ACHN (cell line): ENCODE measurements at places on chromosomes 7 and 10.

GRCh38 chr7:95545673-95546072, 50.6 kb downstream of the PDK4 start:
- no peak for DNase-seq

DNA sequence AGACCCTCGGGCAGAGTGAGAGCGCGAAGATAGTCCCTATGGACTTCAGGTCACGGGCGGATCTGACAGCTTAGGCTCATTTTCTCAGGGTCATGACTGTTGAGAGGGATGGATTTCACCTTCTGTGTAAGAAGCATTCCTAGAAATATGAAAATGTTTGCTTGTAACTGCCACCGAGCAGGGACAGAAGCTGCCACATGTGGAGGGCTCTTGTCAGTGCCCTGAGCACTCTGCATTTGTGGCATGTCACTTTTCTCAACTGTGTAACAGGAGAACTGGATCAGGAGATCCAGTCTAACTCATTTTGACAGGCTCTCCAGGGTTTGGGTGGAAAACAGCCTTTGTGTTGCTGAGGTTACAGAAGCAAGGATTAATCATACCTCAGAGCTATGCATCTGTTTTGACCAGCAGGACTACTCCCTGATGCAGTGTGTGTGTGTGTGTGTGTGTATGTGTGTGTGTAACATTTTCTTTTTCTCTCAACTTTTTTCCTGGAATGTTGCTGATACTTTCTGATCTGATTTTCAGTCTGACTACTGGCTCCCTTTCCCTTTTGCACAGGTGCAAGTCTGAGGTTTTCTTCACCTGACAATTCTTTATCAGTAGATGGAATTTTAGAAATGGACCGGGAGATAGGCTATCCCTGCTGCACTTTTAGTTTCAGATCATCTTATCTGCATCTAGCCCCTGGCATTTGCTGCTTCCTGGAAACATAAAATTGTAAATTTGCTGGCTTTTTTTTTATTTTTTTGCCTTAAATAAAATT, 183.3 kb downstream of the STK31 start:
- DNase-seq = no peak

DNA sequence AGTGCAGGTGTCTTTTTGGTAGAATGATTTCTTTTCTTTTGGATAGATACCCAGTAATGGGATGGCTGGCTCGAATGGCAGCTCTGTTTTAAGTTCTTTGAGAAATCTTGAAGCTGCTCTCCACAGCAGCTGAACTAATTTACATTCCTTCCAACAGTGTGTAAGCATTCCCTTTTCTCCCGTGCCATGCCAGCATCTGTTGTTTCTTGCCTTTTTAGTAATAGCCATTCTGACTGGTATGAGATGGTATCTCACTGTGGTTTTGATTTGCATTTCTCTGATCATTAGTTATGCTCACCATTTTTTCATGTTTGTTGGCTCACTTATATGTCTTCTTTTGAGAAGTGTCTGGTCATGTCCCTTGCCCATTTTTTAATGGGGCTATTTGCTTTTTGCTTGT, 486.3 kb downstream of the GALNT17 start:
- no peak for DNase-seq

GRCh38 chr7:104412911-104413310, 84.5 kb downstream of the LHFPL3 start:
- no peak for DNase-seq

DNA sequence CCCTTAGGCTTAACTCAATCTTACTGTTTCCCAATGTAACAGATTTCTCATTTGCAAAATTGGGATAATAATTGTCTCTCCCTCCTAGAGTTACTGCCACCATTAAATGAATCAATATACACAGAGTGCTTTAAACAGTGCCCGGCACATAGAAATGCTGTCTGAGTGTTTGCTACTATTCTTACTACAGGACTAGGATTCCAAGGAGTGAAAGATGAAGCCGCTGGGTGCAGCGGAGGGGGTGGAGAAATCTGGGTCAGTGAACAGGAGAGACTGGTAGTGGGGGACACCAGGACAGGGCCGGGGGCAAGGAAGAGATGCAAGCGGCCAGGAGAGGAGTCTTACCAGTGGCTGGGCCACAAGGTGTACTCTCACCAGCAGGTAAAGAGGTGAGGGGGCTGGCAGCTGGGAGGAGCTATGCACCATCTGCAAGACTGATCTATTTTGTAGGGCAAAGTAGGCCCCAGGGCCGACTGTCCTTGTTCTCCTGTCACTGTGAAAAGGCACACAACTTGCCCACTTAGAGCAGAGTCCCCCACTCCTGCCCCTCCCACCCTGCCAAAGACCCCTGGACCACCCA, 18.5 kb upstream of the PRRT4 start:
- no peak for DNase-seq
